Stimulated activated CD4-positive, alpha-beta T cell treated with anti-CD3 and anti-CD28 coated beads, Interleukin-4, amount 100 ng/mL, for 4 hours (primary cell): ENCODE measurements at places on chromosomes 6 and 20.

DNA sequence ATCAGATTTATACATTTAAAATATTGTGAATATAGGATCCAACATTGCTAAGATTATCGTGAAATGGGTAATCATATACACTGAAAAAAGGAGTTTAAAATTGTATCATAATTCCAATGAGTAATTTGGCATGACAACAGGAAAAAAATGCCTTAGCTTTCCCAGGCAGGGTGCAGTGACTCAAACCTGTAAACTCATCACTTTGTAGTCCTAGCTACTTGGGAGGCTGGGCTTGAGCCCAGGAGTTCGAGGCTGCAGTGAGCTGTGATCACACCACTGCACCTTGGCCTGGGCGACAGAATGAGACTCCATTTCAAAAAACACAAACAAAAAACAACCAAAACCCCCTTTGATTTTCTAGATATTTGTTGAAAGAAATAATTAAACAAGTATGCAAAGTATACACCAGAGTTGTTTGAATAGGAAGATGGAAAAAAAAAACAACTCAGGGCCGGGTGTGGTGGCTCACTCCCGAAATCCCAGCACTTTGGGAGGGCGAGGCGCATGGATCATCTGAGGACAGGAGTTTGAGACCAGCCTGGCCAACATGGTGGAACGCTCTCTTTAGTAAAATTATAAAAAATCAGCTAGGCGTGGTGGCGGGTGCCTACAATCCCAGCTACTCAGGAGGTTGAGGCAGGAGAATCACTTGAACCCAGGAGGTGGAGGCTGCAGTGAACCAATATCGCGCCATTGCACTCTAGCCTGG is 98.7 kb downstream of the TRERF1 start:
- no peak for DNase-seq

DNA sequence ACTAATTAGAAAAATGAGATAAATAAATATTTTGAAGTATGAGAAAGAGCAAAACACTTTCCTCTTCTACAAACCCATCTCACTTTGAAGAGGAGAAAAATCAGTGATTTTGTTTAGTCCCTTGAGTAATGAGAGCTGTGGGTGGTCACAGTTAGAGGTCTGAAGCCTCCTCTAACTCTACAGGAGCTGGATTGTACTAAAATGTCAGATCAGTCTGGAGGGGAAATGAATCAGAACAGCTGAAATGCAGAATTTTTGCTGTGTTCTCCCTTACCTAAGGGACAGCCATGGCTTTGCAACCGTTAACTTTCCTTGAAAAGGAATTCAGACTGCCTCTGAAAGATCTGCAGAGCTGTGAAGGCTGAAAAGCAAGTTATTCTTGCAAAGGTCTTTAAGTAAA is 11.4 kb upstream of the RFPL4B start:
- no peak for DNase-seq

- DNase-seq = no peak
Measured at GRCh38 chr20:63947638-63948456, 8.4 kb downstream of the UCKL1 start.

DNA sequence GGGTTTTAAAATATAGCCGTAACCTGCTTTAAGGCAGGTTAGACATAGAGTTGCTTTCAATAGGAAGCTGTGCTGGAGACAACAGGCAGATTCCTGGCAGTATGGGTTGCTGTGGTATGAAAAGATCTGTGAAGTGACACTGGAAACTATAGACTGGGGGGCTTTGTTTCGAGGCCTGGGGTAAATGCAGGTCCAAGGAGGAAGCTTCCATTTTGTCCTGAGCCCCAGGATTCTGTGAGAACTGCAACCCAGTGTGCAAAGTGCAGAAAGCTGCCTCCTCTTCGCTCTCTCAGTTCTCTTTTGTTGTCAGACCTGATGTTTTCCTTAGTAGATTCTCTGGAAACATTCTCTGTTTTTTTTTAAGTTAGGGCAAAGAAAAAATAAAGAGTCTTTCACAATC is 86.9 kb downstream of the LYRM4 start:
- DNase-seq = no peak

- no peak for DNase-seq
Measured at GRCh38 chr20:25459916-25460535, 52.6 kb downstream of the GINS1 start.

DNA sequence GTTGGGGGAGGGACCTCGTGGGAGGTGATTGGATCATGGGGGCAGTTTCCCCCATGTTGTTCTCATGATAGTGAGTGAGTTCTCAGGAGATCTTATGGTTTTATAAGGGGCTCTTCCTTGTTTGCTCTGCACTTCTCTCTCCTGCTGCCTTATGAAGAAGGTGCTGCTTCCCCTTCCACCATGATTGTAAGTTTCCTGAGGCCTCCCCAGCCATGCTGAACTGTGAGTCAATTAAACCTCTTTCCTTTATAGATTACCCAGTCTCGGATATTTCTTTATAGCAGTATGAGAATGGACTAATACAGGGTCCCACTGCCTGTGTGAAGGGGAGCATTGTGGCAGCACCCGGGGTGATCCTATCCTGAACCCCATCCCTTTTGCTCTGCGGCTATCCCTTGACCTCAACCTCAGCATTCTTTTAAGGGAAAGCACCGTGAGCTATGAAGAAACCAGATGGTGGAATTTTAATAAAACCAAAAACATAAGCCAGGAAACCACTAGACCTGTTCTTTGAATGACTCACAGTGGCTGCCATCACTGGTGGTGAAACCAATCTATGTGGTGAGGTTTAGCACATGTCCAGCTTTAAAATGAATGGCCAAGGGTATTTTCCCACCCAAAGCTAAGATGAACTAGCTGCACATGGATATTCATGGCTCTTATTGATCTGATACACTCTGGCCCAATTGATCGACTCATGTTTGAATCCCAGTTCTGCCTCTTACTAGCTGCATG is 62.2 kb downstream of the ZDHHC14 start:
- DNase-seq = no peak

GRCh38 chr20:50027611-50028105 is 44.9 kb downstream of the SNAI1 start:
- DNase-seq = no peak

DNA sequence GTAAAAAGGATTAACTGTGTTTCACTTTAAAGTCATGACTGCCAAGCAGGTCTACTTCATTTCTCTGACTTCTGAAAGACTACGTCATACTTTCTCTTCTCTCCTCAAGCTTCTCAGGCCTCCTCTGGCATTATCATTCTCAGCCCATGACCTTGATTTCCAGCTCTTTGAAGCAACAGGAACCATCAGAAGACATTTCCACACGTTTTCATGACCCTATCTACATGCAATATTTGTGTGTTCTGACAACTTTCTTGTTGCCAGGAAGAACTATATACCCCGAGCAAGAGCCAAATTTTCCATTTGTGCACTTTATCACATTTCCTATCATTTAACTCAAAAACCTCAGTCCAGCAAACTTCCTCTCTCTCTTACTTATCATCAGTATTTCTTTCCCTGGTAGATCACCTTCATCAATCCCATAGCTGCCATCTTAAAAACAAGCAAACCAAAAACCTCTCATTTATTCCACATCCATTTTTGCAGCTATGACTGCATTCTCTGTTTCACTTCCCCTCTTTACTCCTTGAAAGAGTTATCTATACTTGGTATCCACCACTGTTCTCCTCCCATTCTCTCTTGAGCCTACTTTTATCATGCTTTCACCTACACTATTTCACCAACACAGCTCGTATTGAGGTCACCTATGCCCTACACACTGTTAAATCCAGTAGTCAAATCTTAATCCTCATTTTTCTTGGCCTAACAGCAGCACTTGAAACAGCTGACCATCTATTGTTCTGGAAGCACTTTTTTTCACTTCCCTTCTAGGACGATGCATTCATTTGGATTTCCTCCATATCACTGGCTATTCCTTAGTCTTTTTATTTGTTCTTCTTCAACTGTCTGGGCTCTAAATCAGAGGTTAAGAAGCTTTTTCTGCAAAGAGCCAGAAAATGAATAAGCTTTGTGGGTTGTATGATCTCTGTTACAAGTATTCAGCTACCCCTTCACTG is 47.1 kb downstream of the STX7 start:
- DNase-seq = no peak

DNA sequence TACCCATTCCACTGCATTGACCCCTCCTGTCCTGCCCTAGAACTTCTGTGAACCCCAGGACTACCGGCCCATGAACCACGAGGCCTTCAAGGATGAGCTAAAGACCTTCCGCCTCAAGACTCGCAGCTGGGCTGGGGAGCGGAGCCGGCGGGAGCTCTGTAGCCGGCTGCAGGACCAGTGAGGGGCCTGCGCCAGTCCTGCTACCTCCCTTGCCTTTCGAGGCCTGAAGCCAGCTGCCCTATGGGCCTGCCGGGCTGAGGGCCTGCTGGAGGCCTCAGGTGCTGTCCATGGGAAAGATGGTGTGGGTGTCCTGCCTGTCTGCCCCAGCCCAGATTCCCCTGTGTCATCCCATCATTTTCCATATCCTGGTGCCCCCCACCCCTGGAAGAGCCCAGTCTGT is 8.7 kb downstream of the CDC25B start:
- no peak for DNase-seq

GRCh38 chr6:124670801-124671200 is 291.4 kb upstream of the RNF217 start:
- no peak for DNase-seq

GRCh38 chr6:85273046-85273445 is 176.8 kb upstream of the NT5E start:
- DNase-seq = no peak

DNA sequence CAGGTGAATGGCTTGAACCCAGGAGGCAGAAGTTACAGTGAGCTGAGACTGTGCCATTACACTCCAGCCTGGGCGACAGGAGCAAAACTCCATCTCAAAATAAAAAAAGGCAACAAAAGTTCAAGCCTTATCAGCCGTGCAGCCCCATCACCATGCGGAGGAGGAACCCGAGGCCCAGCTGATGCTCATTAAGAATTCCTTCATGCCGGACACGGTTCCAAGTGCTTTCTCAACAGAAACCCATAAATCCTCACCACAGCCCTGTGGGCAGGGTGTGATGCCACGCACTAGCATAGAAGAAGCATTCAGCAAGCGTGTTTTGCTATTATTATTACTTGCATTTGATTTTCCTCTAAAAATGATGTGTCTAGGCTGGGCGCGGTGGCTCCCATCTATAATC is 56.3 kb downstream of the PREX1 start:
- no peak for DNase-seq

GRCh38 chr6:33112148-33112547 is 36.4 kb downstream of the HLA-DPB1 start:
- no peak for DNase-seq

DNA sequence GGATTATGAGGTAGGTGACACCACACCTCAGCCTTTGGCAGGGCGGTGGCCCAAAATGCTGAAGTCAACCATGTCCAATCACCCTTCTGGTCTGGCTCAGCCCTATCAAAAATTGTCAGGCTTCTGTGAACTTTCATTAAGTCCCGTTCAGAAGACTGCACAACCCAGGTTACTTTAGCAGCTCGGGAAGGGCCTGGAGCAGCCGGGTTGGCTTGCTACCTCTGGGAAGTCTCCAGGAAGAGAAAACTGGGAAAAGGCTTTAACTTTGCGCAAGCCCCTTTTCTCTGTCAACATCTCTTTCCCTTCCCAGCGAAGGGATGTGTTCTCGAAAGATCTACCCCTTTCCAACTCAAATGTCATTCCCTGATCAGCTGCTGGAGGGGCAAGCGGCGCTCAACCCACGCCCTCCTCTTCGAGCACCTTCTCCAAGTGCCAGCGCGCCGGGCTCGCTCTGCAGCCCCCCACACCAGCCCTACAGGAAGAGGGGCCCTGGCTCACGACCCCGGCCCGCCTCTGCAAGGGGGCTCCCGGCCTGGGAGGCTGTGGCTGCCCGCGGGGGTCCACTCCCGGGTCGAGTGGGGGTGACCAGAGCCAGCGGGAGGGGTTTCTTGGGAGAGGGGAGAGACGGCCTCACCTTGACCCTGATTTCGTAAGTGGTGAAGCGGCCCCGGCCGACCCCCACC is 573 bp downstream of the SNX3 start:
- DNase-seq = peak; percentile 1

DNA sequence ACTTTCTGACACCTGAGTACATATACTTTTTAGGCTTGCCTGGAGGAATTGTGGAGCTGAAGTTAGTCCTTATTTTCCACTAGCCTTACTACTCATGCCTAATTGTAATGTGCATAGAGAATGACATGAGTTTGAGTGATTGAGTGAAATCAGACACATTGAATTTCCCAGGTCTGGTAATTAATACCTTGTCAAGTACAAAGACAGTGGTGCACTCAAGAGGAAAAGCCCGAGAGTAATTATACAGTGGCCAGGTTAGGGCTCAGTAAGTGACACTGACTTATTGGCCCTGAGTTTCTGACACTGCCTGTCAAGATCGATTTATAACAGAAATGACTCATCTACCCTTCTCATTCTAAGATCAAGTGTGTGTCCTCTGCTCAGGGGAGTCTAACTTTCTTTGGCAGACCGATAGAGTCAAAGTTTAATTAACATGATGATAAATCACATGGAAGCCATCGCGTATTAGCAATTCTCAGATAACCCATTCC is 288.3 kb downstream of the TPBG start:
- no peak for DNase-seq

DNA sequence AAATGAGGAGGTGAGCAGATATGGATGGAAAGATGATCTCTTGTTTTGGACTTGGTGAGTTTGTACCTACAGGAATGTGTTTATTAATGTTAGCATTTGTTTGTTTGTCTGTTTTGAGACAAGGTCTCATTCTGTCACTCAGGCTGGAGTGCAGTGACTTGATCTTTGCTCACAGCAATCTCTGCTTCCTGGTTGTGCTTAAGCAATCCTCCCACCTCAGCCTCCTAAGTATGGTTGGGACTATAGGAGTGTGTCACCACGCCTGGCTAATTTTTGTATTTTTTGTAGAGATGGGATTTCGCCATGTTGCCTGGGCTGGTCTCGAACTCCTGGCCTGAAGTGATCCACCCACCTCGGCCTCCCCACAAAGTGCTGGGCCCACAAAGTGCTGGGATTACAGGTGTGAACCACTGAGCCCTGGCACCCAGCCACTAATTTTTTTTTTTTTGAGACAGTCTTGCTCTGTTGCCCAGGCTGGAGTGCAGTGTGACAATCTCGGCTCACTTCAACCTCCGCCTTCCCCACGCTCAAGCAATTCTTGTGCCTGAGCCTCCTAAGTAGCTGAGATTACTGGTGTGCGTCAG is 7.1 kb downstream of the CASP8AP2 start:
- DNase-seq = no peak

- no peak for DNase-seq
Measured at GRCh38 chr20:45039475-45039820, 61.5 kb downstream of the KCNS1 start.

DNA sequence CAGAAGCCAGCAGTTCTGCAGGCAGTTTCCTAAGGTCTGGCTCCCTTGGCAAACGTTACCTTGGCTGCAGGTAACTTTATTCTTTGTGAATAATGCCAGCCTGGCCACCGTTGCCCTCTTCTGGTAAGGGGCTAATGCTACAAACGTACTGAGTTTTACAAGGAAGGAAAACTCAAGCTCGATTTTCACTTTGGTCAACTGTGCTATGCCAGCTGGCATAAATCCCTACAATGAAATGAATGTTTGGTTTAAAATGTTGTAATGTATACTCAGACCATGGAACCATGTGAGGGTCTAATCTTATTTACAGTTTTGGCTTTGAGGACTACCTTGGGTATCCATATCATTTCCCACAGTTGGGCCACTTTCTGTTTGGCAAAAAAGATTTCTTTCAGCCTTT is 101.4 kb downstream of the SLX4IP start:
- DNase-seq = peak; percentile 4
